ENCODE measurements at places on chromosomes 3 and 15. TPM values are rescaled to one million over a fixed set of nuclear protein-coding genes. Genes with fewer than 3 reads are reported as not detected.

The THSD4 gene
- total RNA-seq = 144 TPM

The GRAMD2A gene
- total RNA-seq = 4.1 TPM

The SLCO2A1 gene
- 168 TPM for total RNA-seq

The FETUB gene
- total RNA-seq = not detected

The SLC22A13 gene
- total RNA-seq = not detected

The FGF12 gene
- not detected for total RNA-seq

The SLC22A14 gene
- not detected for total RNA-seq

Measured in uterus (tissue), 4 donors.